ENCODE measurements at places on chromosomes 4 and X.

DNA sequence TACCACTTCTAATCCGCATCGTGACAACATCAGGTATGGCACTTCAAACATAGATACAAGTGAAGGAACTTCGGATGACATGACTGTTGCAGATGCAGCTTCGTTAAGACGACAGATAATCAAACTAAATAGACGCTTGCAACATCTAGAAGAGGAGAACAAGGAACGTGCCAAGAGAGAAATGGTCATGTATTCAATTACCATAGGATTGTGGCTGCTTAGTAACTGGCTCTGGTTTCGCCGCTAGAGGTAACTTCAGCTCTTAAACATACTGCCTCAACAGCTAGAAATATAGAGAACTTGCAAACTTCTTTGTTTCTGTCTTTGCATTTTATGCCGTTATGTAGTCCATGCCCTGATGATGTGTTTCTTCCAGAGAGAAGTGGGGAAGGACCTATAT lies 530.8 kb upstream of the DIPK2B start:
- DNase-seq, result no peak

DNA sequence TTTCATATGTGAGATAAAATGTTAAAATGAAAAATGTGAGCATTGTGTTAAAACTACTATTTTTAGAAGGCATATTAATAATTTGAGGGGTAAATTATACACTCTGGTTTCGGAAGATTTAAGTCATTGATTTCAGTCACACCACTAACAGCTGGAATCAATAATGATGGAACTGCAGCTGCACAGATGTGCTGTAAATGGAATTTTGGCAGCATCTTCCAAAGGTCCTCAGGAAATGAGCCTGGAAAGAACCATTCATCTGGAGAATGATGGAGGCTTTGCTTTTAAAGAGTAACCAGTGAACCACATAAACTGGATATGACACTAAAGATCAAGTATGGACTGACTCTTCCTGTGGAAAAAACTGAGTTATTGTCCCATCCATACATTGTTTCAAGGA lies 759.0 kb upstream of the EPHA5 start:
- DNase-seq, result no peak

DNA sequence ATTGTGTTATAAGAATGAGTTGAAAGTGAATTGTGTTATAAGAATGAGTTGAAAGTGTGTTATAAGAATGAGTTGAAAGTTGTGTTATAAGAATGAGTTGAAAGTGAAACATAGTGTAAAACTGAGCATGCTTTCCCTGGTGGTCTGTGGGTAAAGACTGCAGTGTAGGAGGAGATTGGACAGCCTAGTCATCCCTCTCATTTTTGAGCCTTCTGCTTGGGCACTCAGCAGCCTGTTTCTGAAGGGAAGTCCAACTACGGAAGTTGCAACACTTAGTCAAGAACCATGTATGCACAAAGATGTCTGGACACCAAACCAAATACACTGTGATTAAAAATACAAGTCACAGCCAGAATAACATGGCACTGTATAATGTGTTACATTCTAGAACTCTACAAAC lies 72.6 kb downstream of the ANK2 start:
- no peak for DNase-seq

- DNase-seq, result no peak
Observed at GRCh38 chr4:112201915-112202505, 29.6 kb upstream of the AP1AR start.
